ENCODE measurements at places on chromosomes 12 and 14.

GRCh38 chr14:21077672-21078071 is 7.6 kb downstream of the ARHGEF40 start:
- DNase-seq = no peak

DNA sequence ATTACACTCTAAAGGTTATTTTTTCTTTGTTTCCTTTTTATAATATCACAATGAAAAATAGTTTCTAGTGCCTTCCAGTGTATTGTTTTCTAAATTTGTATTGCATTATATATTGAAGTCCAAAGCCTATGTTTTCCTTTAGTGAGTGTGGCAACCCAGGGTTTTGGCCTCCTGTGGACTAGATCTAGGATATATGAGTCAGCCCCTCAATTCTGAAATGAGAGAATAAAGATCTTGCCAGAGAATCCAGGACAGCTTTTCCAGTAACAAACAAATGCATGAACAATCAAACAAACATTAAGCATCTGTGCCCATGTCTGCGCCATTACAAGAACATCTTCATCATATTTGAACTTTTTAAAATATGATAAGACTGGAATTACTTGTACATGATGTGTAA is 70.7 kb upstream of the SSTR1 start:
- no peak for DNase-seq

GRCh38 chr14:72380456-72380855 is 448.2 kb downstream of the RGS6 start:
- no peak for DNase-seq

GRCh38 chr12:24759155-24759554 is 189.7 kb downstream of the BCAT1 start:
- no peak for DNase-seq

DNA sequence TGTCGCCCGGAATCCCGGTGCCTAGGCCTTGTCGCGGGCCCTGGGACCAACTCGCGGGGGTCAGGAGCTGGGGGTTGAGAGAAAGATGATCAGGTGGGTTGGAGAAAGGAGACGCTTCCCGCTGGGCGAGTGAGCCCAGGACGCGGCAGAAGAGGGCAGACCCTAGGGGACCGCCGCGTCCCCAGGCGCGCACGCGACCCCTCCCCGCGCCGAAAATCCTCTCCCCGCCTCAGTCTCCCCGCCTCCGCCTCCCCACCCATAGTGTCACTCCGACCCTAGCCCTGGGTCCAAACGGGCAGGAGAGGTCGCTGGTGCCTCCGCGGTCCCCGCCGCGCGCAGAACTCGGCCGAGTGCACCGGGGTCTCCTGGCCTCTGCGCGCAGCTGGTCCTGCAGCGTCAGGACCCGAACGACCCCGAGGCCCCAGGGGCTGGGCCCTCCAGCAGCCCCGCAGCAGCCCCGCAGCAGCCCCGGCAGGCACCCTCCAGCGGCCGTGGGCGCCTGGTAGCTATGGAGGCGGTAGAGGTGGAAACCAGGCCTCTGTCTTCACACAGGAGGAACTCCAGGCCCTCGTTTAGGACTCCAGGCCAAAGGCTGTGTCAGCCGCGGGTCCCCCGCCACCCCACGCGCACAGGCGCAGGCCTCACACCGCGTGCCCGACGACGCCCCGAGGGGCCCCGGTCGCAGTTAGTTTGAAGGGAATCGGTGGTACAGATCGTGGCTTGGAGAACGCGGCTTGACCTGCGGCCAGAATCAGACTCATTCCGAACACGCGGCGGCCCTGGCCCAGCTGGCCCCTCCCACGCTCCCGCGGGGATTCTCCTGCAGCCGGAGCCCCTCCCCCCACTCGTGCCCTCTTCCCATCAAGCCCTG is 60.1 kb upstream of the EIF5 start:
- DNase-seq = no peak

DNA sequence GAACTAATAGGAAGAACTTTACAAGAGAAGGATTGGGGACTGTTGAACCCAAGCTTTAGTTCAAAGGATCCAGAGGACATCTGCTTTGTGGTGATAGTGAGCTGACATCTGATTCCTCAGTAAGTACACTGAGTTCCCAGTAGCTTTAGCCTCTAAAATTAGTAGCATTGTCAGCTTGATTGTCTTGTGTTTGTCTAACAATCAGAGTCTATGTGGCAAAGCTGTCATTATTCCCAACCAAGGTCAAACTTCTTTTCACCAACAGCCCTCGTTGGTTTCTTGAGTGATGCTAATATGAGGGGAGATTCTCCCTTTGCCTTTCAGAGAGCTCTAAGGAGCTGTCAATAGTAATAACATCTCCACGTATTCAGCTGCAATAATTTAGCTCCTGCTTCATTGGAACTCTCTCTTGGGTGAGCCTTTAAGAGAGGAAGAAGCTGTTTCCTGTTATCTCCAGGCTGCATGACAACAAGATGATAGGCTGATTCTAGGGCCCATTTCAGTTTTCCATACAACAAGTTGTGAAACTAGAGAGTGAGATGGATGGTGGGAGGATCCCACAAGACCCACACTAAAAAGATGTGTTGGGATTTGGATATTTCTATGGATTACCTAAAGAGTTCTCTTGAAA is 46.7 kb downstream of the TGFB3 start:
- DNase-seq = no peak

DNA sequence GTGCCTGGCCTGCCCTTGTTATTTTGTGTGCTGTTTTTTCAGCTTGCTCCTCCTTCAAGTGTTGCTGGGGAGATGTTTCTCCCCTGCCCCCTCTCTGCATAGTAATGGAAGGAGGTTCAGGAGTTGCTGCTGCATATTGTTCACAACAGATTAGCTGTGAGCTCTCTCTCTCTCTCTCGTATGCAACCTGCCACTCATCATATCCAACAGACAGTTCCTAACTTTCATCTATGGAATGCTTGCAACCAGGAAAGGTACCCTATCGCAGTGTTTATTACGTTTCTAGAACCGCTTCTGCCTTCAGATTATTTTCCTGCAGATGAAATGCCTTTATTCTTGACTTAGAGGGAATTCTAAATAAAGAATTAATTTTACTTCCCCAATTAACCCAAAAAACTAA is 372.9 kb downstream of the RMST start:
- DNase-seq = no peak
